Caki2 (cell line): ENCODE measurements at places on chromosomes 4 and X. TPM values are rescaled to one million over a fixed set of nuclear protein-coding genes. Genes with fewer than 3 reads are reported as not detected.
A peak's percentile ranks its signal among the peaks of the same experiment; 100 is the strongest.

DNA sequence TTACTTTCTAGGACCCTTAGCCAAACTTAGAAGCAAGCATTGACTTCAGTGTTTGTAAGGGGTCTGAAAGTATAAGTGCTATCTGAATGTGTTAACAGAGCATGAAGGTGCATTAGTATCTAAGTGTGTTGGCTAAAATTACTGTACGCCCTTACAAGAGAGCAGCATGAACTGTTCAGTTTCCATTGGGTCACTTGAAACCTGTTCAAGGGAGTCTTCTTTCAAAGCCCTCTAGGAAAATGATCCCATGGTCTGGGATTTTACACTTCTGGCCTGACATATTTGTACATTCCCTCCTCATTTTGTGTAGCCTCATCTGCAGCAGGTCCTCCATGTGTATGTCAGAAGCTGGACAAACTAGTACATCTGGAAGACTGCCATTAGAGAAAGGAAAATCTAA lies 3.2 kb downstream of the PRDX4 start:
- DNase-seq, result no peak

Gene GAGE12H
- total RNA-seq, result not detected in 2 replicates

DNA sequence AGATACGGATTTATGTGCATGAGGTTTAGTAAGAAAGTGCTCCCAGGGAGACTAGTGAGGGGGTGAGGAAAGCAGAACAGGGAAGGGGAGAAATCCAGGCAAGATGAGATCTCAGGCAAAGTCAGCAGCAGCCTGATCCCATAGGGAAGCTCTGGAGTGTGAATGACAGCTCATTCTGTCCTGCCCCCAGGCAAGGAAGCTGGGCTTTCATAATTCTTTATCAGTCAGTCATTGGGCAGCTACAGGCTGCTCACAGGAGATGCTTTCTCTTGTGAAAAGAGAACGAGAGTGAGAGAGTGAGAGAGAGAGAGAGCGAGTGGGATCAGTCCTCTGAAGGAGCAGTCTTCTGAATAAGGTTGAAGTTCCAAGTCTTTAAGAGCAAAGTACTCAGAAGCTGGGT lies 48.1 kb downstream of the SRPX start:
- no peak for DNase-seq

- DNase-seq, result no peak
Measured at GRCh38 chr4:100721490-100721889, 203.7 kb upstream of the EMCN start.

Gene REPS2
- total RNA-seq, result 0.03 and 0.17 TPM in 2 replicates

DNA sequence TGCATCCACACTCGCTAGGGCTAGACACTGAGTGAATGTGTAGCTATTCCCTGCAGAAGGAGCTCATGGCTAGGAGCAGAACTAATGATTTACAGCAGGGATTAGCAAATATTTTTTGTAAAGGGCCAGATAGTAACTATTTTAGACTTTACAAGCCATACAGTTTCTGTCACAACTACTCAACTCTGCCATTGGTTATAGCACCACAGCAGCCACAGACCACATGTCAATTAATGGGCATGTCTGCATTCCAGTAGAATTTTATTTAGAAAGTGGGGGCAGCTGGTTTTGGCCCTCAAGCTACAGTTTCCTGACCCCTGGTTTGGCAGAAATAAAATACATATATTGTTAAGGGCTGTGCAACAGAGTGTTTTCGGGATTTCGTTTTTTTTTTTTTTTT lies 192.6 kb downstream of the FRMPD4 start:
- DNase-seq, result no peak

Gene SHROOM3
- 20.2 and 33.9 TPM in 2 replicates for total RNA-seq

DNA sequence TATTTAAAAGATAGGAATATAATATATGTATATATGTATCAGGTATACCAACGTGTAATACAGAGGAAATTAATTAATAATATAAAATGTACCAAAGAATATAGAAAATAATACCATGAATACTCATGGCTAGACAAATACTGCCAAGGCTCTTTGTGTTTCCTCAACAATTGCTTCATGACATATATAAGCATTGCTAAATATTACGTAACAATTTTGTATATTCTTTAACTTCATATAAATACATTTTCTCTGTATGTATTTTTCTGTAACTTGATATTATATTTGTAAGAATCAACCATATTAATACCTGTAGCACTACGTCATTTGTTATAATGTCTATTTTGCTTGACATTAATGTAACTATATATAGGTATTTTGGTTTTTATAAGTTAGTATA lies 104.0 kb downstream of the CEP44 start:
- no peak for DNase-seq

DNA sequence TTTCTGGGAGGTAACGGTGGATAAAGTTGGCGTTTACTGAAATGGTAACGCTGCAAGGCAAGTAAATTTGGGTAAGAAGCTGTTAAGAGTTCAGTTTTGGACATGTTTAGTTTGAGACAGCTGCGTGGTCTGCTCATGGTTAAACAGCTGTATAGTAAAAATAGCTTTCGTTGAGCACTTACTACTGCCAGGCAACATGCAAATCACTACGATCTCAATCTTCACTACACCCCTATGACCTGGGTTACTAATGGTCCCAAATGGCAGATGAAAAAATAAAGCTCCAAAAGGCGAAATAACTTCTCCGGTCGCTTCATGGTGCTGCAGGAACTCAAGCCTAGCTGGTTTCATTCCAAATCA lies 22.2 kb downstream of the FABP2 start:
- DNase-seq, result no peak

- no peak for DNase-seq
Measured at GRCh38 chr4:128373628-128374027, 86.0 kb upstream of the PGRMC2 start.

Gene FABP2
- not detected in 2 replicates for total RNA-seq

- DNase-seq, result peak; percentile 99
Measured at GRCh38 chr4:87975466-87975865, at the start of gene SPP1. TSS of gene SPP1 (plus strand) at chr4:87975714. CDS start at chr4:87976896, 1,182 bp downstream.

Gene ANOS1
- total RNA-seq, result 6.3 and 7.2 TPM in 2 replicates

- no peak for DNase-seq
Measured at GRCh38 chr4:137608085-137608484, 75.8 kb upstream of the PCDH18 start.

DNA sequence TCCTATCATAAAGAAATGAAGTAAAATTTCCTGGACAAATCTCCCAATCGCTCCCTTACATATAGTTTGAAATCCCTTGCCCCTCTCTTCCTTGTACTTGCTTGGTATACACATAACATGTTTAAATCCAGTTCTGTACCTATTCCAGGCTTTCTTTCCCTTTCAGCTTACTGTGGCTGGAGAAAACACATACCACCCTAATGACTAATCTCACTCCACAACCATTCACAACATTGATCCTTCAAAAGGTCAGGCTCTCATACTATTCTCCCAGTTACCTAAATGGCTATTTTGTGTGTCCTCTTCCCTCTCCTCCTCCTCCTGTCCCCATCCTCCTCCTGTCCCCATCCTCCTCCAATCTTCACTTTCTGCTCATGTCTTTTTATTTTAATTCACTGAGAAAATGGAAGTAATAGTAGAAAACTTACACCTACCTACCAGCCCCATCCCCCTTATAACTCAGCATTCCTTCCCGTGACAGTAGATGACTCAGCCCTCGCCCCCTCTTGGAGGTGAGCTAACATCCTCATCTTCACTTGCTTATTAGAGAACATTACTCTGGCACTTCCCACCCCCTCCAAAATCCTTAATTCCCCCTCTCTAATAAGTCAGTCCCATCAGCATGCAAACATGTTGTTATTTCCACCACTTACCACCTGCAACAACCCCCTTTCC lies 77.5 kb downstream of the IL15 start:
- DNase-seq, result peak; percentile 50

DNA sequence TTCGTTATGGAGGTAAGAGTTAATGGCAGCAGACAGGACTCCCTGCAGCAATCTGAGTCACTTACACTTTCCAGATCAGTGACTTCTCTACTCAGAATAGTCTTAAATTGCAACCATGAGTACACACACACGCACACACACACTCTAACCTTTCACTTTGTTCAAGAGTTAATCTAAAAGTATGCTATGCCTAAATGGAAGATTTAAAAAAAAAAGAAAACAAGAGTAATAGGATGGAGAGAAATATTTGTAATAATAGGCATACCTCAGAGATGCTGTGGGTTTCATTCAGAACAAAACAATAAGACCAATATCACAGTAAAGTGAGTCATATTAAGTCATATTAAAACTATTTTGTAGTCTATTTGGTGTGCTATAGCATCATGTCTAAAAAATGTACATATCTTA lies 969.1 kb upstream of the PCDH10 start:
- peak; percentile 77 for DNase-seq
